Stimulated activated CD8-positive, alpha-beta memory T cell treated with anti-CD3 and anti-CD28 coated beads, Interleukin-4, amount 100 ng/mL, for 24 hours (primary cell): ENCODE measurements at places on chromosomes 13 and 19.

GRCh38 chr19:13864046-13864666 is 12.8 kb upstream of the NANOS3 start:
- no peak for DNase-seq

- DNase-seq = no peak
These were observed 29.9 kb downstream of the PPP1R37 start for GRCh38 chr19:45122832-45123231.

GRCh38 chr13:62193919-62194318 is 778.3 kb upstream of the PCDH20 start:
- no peak for DNase-seq

DNA sequence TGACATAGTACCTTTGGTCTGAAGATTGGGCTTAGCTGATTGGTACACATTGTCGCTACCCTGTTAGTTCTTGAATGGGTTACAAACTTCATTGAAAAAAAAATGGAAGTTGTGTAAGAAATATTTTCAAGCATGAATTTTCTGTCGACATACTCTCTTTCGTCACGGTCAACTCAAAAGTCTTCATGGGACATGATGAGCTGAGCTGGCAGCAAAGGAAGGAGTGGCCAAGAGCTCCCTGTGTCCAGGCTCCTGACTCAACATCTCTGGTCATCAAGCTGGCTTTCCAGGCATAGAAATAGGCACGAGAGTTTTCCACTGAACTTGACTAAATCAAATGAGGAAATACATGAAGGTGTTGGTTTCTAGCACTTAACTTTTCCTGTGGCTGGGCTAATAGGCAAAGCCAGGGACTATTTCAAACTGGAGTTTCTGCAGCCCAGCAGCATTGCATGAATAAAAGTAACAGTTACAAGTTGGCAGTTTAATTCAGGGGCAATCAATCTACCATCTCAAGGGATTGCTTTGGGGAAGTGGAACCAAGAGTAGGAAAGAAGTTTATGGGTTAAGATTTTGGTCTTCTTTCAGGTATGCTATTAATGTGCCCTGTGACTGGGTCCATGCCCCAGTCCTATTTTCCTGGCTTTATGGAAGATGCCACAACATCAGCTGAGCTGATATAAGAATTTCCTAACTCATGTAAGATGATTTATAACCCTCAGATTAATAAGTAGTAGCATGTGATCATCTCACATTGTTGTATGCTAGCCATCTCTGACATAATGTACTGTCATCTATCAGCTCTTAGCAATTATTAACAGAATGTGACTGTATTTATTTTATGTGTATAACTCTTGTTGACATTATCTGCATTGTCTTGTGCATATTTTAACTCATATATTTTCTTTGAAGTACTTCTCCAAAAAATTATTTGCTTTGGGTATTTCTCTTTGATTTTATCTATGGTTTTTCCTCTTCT is 385.8 kb downstream of the DLEU7 start:
- no peak for DNase-seq

DNA sequence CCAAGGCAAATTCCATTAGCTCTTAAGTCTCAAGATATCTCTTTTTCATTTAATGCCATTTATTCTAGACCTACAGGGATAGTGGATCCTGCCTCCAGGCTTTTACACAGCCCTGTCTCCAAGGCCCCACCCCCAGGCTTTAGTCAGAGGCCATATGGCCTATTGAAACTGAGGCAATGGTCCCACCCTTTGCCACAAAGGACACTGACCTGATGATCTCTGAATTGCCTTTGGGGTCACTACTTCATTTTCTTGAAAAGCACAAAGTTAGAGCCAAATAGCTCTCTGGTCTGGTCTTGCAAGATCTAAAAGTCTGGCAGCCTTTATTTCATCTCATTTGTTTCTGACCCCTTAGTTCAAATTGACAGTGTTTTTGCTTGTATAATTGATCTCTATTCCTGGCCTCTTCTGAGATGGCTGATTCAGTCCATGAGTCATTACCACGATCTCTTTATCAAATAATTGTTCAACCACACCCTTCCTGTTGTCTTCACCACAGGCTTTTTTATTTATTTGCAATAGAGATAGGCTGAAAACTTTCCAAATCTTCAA is 209.8 kb downstream of the FGF14 start:
- no peak for DNase-seq

DNA sequence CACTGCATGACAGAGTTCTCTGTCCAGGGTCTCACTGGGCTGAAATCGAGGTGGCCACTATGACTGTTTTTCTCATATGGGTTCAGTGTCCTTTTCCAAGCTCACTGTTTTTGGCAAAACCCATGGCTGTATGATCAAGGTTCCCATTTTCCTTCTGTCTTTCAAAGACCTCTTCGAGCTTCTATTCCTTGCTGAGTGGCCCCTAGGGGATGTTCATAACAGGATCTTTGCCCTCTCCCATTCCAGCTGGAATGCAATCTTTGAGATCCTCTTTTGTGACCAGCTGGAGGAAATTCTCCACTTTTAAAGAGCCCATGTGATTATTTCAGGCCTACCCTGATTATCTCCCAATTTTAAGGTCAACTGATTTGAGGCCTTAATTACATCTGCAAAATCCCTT is 572.5 kb upstream of the SLC10A2 start:
- no peak for DNase-seq

DNA sequence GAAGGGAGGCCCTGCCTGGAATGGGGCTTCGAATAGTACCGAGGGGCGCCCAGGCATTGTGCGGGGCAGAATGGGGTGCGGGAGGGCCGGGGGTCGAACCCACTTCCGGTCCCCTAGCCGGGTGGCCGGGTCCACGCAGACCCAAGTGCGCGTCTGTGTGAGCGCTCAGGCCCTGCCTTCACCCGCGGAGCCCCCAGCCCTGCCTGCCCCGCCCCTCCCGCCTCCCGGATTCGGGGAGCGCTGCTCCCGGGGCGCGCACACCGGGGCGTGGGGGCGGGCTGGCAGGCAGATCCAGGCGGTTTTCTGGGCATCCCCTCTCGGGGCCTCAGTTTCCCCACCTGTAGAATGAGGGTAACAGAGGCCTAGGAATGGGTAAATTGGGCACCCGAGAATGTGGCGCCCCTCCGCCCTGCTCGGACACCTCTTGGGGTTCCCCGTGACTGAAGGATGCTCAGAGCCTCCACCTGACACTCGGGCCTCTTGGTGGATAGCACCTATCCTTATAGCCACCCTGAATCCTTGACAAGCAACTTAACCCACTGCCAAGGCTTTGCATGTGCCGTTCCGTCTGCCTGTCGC is 682 bp downstream of the PIK3R2 start:
- no peak for DNase-seq

DNA sequence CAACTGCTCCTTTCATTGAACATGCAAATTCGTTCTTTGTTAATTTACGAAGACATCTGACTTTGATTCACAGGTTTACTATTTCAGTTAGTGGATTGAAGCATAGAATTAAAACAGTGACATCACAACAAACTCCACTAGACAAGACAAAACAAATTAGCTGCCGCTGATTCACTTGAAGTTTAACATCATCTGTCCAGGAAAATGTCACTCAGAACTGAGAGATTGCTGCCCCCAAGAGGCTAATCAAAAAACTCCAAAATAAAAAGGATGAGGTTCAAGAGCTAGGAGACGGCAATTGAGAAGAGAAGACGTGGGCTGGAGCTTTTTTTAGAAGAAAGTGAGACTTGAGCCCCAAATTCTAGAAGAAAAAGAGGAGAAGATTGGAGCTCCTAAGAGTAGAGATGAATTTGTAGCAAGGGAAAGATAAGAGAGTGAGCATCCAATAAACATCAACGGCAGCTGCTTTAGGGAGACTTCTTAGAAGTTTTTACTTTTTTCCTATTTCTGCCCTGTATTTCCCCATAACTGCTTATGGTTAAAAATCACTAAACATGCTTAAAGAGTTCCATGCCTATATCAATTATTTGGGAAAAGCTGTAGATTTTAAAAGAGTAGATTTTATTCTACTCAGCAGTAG is 40.8 kb upstream of the TPP2 start:
- no peak for DNase-seq

- DNase-seq = no peak
These were observed 34.6 kb downstream of the MYH14 start for GRCh38 chr19:50238043-50238442.

DNA sequence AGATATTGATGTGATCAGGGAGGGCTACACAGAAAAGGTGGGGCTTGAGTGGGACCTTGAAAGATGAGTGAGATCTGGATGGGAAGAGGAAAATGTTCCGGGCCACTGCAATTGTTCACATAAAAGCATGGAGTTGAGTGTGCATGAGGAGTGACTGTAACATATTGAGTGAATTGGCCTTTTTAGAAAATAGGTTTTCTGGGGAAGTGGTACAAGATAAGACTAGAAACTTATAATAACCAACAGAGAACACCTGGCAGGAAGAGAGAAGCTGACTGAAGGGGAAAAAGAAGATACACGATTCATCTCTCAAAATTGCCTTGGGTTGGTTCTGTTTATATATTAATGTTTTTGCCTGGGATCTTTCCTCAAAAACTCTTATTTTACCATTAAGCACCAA is 32.2 kb downstream of the SLC10A2 start:
- DNase-seq = no peak

DNA sequence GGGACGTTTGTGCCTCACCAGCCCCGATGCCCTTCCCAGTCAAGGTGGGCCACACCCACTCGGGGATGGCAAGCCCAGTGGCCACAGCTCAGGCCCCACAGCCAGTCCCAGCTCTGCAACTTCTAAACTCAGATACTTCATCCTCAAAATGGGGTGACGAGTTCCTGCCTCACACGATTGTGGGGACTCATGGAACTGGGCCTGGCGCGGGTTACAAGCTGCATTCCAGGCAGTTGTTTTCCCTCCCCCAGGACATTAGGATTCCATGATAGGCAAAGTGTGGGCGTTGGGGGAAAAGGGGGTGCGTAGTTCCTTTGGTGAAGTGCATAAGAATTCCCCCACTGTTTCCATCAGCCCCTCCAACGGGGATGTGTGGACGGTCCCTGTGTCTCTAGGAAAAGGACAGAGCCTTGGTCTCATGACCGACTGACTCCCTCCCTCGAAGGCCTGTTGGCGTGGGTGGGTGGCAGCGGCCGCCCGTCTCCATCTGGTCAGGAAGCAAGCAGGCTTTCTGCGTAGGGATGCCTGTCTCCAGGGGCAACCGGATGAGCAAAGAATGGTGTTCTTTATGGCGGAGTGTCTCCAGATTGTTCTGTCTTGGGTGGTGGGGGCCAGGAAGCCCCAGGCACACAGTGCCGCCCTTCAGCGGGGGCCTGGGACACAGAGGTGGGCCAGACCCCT is 21.1 kb upstream of the NPAS1 start:
- no peak for DNase-seq

DNA sequence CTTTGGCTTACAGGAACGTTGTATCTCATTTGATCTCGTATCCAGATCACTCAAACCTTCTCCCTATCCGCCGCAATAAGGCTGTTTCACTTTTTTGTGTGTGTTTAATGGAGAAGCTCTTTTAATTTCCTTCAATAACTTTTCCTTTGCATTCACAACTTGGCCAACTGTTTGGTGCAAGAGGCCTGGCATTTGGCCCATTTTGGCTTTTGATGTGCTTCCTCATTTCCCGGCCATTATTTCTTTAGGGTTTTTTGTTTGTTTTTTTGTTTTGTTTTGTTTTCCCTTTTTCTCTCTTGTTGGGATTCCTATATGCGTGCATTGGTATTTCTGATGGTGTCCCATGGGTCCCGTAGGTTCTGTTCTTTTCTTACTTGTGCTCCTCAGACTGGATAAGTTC is 6.1 kb upstream of the UPF3A start:
- no peak for DNase-seq

DNA sequence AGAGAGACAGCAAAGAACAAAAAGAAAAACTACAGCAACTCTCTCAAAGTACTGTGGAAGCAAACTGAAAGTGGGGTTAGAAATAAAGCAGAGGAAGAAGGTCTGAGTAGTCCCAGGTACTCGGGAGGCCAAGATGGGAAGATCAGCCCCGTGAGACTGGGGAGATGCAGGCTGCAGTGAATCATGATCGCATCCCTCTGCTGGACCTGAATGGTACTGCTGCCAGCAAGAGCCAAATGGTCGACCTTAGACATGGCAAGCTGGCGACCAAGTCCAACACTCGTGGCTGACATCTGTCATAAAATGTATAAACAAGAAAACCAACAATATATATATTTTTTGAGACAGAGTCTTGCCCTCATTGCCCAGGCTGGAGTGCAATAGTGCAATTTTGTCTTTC is 33.7 kb upstream of the ZNF724 start:
- DNase-seq = peak; percentile 41

DNA sequence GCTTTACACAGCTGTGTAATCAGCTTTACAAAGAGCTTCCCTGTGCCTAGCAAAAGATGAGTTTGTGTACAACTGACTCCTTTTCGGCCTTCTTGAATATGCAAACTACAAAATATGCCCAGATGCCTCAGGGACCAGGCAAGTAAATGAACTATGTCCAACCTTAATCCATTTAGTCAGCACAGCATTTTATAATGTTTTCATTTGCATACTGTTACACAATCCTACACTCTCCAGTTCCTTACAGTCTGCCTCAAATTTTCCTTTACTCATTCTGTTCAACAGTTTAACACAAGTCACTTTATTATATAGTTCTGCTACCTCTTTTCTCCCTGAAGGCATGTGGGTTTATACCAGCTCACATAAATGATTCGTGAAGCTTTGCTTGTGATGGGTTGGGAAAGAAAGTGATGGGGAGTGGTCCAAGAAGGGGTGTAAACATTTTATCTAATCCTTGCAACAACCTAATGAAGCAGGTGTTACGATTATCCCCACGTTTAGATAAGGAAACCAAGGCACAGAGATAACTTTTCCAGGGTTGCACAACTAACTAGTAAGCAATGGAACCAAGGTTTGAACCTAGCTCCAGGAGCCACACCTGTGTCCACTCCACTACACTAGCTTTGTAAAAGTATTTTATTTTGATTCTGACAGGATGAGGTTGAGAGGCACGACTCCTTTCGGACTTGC is 3.3 kb upstream of the USP12 start:
- DNase-seq = no peak

DNA sequence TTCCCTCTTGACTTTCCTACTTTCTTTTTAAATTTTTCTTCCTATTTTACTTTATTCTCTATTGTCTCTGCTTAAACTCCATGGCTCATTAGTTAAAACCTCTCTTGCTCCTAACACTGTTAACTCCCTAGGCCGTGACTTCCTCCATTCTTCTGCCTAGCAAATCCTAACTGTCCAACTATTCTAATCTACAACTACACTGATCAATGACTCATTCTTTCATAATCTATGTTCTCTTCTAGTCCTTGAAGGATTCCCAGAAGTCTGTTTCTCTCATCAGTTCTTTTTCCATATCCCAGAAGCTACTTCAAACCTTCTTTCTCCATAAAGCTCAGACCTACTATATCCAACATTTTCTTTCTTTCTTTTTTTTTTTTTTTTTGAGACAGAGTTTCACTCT is 66.9 kb downstream of the MICU2 start:
- DNase-seq = no peak

- DNase-seq = no peak
These were observed 129.2 kb downstream of the COL4A1 start for GRCh38 chr13:110177790-110178189.
